ENCODE measurements at places on chromosomes 4 and X.

DNA sequence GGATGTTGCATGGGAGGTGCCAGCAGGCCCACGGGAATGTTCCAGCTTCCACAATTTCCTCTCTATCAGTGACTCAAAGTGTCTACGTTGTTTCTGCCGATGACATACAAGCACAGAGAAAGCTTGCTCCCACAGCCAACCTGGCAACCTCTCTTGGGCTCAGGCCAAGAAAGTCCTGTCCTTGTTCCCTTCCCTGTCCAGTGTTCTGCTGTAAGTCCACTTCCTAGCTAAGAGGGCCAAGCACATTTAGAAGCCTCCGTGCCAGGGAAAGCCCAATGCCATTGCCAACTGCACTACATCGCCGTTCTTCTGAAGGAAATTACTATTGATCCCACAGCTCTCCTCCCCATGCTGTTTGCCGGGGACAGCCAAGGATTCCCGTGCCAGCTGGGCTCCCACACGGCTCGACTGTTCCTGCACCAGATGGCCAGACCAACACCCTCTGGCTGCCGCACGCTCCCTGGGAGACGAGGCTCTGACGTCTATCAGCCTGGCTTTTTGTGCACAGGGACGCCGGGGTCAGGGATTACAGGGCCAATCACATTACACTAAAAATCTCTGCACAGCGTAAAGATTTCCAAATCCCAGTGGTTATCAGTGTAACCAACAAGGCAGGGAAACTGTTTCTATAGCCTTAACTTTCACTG is 284.0 kb downstream of the BCOR start:
- no peak for DNase-seq

DNA sequence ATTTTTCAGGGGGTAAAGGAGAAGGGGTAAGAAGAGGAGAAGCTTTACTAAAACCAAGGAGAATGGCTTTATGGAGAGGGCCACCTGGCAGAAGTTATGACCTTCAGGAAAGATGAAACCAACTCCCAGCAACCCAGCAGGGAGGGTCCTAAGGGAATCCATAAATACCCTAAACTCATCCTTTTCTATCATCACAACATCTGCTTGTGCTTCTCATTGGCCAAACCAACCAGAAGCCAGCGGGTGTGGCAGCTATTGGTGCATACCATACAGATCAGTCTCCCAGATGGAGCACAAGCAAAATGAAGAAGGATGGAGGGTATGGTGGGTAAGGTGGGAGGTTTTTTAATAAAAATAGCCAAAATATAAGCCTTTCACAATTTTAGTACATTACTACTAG is 58.5 kb upstream of the ARSJ start:
- DNase-seq = no peak

GRCh38 chr4:148017801-148018200 is 285.9 kb downstream of the ARHGAP10 start:
- DNase-seq = no peak

GRCh38 chr4:80840396-80840795 is 190.1 kb upstream of the BMP3 start:
- DNase-seq = no peak

- DNase-seq = no peak
Observed at GRCh38 chr4:1234309-1234695, 14.6 kb downstream of the CTBP1 start.

DNA sequence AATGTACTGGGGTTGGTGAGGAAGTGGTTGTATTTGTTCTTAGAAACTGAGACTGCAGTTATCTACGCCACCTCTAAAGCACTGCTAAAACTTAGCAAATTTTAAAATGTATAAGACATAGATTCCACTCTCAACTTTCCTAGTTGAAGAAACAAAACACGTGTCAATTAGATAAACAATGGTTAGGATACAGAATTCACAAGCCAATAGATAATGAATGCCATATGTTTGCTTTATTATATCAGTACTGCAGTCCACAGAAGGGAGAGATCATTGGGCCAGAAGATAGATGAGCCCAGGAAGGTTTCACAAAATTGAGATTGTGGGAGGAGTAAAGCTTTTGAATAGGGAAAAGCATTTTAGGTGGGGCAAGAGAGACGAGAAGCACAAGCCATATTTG is 14.3 kb downstream of the TMEM33 start:
- DNase-seq = no peak

GRCh38 chr4:180617196-180617595 is 1626.0 kb upstream of the TENM3 start:
- DNase-seq = no peak

GRCh38 chrX:119008110-119008744 is 33.8 kb downstream of the LONRF3 start:
- no peak for DNase-seq

DNA sequence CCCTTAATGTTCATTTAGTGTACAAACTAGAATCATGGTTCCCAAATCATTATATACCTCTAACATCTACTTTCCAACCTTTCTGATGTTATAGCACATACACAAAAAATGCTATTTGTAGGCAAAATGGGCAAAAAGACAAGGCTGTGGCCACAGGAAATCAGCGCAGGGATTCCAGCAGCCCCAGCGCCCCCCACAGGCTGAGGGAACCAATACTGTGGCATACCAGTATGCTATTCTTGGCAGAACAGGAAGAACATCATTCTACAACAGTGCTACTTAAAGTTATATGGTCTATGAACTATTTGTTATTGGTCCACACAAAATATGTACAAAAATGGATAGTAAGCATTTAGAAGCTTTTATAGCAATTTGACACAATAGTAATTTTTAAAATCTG is 25.3 kb downstream of the STEEP1 start:
- DNase-seq = no peak

- DNase-seq = no peak
Observed at GRCh38 chr4:108683479-108683878, 33.1 kb downstream of the OSTC start.

DNA sequence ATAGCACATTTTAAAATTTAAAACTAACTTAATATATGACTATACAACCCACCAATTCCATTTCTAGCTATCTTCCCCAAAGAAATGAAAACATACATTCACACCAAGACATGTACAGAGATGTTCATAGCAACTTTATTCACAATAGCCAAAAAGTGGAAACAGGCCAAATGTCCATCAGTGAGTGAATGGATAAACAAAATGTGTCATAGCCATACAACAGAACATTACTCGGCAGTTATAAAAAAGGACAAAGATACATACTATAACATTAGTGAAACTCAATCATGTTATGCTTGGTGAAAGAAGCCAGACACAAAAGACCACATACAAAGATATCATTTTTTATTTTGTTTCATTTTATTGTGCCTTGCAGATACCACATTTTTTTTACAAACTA is 396.8 kb downstream of the PACRGL start:
- no peak for DNase-seq

DNA sequence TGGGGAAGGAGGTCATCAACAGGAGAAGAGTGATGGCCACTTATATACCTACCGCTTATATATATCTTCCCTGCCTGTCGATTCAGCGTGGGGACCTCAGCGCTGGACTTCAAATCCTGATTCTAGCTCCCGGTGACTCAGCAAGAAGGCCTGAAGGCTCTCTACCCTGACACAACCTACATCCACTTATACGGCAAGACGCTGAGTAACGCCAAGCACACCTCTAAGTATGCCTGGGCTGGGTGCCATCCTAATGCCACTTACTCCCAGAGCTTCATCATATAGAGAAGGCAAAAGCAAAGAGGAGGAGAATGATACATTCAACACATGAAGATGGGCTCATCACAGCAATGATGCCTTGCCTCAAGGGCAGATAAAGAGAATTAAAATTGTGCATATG is 198.3 kb downstream of the CHIC2 start:
- DNase-seq = no peak

DNA sequence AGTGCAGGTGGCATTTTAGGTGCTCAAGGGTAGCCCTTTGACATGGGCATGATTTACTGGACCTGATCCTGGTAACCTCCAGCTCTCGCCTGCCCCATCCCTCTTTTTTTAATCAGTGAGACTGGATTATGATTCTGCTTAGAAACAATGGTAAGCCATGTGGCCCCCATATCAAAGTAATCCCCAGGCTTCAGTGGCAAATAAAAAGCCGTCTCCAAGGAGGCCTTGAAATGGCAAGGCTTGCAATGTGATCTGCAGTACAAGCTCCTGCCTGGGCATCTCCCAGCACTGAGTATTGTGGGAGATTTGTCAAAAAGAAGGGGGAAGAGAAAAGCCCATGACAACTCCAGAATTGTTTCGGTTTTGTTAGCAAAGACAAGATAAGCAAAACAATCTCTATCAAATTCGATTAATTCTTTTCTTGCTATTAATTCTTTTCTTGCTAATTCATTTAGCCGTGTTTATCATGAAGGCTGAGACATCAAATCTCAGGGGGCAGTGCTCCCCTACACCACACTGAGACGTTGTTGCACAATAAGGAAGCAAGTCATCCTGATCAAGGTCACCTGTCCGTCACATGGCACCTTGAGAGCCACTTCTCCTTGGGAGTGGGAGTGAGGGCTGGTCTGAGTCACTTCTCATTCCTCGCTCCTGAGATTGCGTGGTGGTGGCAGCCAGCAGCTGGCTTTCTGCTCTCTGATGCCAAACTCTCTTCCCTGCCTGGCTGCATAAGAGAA is 312.7 kb upstream of the GATB start:
- no peak for DNase-seq

DNA sequence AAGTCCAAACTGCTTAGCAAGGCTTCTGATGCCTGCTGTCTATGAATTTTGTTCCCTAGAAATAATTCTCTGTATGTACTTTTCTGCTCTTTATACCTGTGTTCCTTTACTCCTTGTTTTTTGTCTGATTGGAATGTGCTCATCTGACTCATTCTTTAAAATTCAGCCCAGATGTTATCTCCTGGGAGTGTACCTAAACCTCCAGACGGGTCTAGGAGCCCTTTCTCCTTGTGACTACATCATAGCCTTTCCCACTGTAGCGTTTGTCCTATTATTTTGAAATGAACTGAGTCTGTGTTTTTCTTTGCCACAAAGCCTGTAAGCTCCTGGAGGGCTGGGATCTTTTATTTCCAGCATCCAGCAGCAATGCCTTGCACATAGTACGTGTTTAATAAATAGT is 26.3 kb downstream of the POLA1 start:
- no peak for DNase-seq

- DNase-seq = no peak
Observed at GRCh38 chr4:122658377-122658776, 37.5 kb upstream of the IL21 start.

DNA sequence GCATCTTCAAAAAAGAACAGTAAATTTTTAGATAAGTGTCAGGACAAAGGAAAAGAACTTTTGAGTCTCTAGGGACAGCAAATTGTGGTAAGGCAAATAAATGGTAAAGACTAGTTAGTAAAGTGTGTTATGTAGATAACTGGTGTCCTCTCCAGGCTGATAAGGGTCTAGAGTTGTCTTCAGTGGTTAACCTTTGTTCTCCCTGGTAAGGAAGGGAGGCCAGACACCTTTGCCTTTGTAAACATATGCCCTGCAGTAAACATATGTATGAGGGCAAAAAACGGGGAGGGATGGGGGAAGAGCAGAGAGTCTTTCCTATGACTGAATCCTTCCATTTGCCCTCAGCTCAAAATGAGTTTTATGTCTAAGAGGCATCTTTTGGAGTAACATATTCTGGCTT is 384.6 kb downstream of the HNRNPD start:
- DNase-seq = no peak

DNA sequence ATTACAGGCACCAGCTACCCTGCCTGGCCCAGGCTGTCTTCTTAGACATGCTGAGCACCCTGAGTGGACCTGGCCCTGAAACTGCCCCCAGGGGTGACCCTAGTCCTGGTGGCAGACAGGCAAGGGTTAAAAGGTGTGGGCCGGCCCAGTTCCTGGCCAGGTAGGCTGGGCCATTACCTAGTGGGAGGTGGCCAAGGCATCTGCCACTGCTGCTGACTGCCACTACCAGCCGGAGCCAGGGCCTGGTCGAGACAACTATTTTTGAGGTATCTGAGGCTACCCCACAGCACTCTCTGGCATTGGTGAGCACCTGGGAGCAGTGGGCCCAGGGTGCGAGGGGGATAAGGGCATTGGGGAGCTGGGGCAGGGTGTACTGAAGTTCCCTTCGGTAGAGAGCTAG is at the start of gene CCDC120:
TSS of gene CCDC120 (plus strand) at position 206 of the 400 bp plus-strand sequence. CDS start 3,043 bp downstream, outside the sequence.
- no peak for DNase-seq

DNA sequence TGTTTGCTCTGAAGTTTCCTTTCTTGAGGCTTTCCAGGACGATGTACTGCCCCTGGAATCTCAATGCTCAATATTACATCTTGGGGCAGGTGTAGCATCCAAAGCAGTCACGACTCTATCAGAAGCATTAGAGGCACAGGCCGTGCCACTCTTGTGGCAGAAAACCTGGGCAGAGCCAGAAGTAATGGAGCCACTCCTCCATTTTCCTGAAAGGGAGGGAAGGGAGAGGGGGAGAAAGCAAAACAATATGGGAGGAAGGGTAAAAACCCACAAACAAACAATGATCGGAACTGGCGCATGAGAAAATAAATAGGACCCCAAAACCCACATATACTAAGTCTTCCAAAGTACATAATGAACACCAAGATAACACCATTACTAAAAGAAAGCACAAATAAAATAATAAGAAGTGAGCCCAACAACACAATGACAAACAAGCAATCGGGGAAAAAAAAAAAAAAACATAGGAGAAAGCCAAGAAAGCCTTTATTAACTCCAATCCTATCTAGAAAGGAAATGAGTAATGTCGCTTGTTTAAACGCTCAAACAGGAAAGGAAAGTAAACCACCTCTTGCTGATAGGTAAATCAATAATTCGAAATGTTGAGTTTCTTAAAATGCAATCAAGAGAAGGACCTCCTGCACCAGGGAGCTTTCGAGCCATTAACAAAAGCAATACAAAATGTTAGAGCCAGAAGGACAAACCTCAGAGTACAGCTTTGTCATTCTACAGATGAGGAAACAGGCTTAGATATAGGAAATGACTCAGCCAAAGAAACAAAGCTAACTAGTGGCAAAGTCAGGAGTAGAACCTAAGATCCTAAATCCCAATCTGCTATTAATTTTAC is 117.4 kb downstream of the ATRX start:
- DNase-seq = no peak

DNA sequence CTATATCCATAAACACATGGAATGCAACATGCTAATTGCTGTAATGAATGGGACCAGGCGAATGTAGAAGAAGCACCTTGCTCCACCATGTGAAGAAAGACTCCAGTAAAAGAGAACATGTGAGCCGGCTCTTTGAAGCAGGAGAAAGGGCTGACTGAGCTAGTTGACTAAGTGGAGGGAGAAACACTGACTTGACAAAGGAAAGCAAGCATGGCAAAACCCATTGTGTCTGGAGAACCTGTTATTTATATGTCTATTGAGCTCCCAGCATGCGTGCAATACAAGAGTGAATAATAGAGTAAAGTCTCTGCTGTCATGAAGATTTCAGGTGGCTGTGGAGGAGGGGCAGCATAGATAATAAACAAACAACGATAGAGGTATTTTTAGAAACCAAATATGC is 559.9 kb downstream of the RAB28 start:
- DNase-seq = no peak

DNA sequence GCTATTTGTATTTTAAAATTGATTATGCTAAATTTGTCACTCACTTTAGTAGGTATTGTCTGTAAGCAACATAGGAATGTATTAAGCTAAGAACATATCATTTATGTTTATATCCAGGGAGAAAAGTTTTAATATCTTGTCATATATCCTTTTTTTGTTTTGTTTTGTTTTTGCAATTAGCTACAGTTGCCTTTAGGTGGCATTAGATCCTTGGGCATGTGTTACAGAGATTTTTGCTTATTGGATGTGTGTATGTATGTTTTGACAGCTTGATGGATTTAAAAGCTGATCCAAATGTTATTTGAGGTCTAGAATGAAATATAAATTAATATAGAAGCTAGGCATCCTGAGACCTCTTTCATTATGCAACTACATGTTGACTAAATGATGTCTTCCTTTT is 36.1 kb upstream of the OTUD4 start:
- DNase-seq = no peak

GRCh38 chrX:118254611-118255010 is 91.3 kb upstream of the WDR44 start:
- DNase-seq = peak; percentile 62

GRCh38 chr4:165874791-165875371 is 1.8 kb downstream of the TLL1 start:
- no peak for DNase-seq

Measured in activated CD8-positive, alpha-beta memory T cell treated with anti-CD3 and anti-CD28 coated beads for 24 hours (primary cell).